ENCODE measurements at places on chromosomes 11 and 22. TPM values are rescaled to one million over a fixed set of nuclear protein-coding genes. Genes with fewer than 3 reads are reported as not detected.

DNA sequence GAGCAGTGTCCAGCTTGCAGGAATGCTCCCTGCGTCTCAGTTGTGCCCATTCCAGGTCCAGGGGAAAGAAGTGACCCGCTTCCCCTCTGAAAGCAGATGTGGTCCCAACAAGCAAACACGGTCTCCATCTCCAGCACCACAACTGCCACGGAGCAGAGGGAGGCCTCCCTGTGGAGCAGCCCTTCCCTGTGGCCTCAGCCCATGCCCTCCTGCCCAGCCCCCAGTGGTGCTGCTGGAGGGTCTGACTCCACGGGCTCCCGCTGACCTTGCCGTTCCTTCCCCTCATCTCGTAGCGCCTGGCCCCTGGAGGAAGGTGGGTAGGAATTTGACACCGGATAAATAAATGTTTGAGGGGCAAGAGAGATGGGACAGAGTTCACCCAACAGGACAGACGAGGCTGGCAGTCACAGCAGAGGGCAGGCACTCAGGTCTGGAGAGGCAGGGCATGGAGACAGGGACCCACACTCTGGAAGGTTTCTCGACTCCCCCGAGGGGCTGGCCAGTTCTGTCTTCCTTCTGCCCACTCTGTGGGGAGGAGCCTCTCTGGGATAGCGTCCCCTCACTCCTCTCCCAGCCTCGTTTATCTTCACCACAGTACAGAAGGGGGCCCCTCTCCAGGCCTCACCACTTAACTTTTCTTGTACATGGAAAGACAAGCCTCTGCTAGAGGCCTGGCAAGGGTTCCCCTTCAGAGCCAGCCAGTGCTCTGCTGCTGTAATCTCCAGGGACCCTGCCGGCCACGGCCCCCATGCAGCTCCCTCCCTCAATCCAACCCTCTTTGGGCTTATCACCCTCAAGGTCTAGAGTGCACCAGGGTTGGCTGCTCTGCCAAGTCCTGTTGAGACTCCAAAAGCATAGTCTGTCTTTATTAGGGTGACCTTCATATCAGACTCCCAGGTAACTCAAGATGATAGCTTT, 7.5 kb upstream of the ST3GAL4 start:
- no peak for DNase-seq

GRCh38 chr22:38504731-38505540, 1.2 kb downstream of the DDX17 start:
- DNase-seq, result peak; percentile 74

DNA sequence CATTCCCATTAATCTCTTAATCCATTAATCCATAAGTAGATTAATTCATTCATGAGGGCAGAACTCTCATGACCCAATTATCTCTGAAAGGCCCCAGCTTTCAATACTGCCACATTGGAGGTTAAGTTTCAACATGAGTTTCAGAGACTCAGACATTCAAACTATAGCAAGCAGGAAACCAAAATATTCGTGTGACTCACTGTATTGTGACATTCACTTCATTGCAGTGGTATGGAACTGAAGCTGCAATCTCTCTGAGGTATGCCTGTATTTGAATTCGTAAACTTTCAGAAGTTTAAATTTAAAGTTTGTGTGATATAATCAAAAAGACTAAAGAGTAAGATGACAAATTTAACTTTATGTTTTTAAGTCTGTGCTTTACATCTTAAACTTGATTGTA, 2.9 kb upstream of the OR52J3 start:
- peak; percentile 48 for DNase-seq

CABP4 gene
- not detected for total RNA-seq

FXYD2 gene
- total RNA-seq, result not detected

MYO7A gene
- total RNA-seq, result not detected

Data from GM23248 (cell line).